BE2C (cell line): ENCODE measurements at places on chromosomes 16 and 17.
A peak's percentile ranks its signal among the peaks of the same experiment; 100 is the strongest.

DNA sequence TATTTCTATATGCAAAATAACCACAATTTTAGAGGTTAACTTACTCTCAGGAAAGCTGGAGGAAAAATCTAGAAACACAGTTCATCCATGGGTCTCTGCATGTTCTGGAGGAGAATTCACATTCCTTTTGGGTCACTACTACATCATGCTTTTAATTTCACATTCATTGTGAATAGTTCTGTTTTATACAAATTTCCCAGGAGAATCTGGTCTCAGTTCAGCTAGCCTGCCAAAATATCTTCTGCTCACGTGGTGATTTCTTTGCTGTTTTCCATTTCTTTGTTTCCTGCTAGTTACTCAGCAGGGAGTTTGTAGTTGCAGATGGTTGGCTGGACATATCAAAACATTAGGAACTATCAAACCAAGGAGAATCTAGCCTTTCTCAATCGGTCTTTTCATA, at the start of gene ABCA9:
Gene ABCA9, minus strand, starts transcription at position 106 of the 400 bp plus-strand sequence. CDS start 9,801 bp downstream, outside the sequence.
- DNase-seq, result no peak

GRCh38 chr16:74769586-74770190, 4.9 kb downstream of the FA2H start:
- no peak for DNase-seq

DNA sequence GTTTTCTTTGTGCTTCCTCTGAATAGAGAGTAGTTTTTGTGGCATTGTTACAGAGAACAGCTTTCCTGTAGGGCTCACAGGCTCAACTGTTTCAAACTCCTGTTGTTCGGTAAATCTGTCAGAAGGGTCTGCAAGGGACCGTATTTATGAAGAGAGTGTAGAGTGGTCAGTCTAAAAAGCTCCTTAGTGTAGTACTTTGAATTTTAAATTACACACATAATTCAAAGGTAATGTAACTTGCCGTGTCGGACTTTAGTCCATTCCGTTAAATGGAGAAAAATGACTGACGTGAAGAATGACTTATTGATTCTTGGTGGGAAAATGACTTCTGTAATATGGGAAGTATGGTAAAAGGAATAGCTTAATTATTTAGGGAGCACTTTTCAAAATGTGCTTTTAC, 190.9 kb downstream of the WWOX start:
- DNase-seq, result no peak

GRCh38 chr17:35879773-35880654, at the start of gene CCL5:
CCL5 (minus strand) TSS chr17:35880360.
- DNase-seq, result no peak

DNA sequence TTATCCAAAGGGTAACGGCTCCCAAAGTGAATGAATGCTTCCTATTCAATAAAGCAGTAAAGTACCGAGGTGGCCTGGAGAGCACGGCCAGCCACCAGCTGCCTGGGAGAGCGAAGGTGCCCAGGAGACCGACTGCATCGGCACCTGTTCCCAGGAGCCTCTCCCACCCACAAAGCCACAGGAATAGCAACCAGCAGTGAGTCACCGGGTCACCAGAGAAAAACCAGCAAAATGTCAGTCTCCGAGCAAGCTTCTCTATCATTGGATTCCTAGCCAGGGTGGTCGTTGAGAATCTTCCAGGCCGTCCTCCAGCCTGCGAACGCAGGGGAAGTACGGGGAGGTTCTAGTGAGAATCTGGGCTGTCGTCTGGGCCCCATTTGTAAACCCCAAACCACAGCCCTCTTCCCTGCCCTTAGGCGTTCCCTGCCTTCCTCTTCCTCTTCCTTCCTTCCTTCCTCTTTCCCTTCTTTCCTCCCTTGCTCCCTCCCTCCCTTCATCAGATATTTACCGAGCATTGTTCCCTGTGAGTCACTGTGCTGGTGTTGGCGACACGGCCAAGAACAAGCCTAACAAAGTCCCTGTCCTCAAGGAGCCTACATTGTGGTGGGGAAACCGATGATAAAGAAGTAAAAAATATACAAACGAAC, 114.6 kb downstream of the SLC39A11 start:
- DNase-seq, result no peak

DNA sequence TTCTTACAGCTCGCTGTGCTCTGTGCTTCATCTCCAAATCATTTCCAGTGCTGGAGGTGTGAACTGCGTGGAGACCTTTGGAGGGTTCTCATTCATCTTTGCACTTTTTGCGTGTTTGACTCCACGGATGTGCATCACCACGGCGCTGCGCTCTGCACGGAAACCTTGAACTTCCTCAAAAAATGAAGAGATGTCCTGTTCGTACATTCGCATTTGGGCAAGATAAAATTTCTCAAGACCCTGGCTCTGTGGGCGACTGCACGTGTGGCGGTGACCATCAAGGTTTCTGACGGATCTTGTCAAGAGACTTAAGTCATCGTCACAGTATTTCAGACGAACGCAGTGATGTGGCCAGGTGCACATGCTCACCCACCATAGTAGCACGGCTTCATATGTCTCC, 10.3 kb upstream of the PVALEF start:
- DNase-seq, result no peak

DNA sequence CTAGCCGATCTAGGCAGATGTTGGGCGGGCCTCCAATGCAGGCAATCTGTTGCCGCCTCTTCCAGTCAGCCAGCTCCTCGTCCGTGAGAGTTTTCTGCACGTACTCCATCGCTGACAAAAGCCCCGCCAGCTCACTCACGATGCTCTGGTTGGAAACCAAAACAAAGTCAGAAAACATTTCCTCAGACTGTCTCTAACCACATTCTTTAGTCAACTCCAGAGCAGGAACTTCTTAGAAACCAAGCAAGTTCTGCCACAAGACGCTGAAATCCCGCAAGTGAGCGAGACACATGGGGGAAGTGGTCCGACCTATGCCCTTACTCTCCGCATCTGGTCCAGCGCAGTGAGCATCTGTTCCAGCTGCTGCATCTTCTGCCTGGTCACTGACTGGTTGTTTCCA, 49.1 kb downstream of the STAT5A start:
- DNase-seq, result no peak

- DNase-seq, result no peak
Measured at GRCh38 chr17:75707079-75707571, 14.1 kb upstream of the ITGB4 start.

DNA sequence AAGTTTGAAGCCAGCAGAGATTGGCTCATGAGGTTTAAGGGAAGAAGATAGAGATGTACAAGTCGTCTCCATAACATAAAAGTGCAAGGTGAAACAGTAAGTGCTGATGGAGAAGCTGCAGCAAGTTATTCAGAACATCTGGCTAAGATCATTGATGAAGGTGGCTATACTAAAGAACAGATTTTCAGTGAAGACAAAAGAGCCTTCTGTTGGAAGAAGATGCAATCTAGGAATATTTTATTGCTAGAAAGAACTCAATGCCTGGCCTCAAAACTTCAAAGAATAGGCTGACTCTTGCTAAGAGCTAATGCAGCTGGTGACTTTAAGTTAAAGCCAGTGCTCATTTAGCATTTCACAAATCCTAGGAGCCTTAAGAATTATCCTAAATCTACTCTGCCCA, 26.0 kb downstream of the CCL4 start:
- no peak for DNase-seq

GRCh38 chr16:30417529-30418349, 10.3 kb downstream of the ZNF771 start:
- peak; percentile 92 for DNase-seq

- peak; percentile 3 for DNase-seq
Measured at GRCh38 chr17:83179811-83180210, 100.4 kb downstream of the METRNL start.

DNA sequence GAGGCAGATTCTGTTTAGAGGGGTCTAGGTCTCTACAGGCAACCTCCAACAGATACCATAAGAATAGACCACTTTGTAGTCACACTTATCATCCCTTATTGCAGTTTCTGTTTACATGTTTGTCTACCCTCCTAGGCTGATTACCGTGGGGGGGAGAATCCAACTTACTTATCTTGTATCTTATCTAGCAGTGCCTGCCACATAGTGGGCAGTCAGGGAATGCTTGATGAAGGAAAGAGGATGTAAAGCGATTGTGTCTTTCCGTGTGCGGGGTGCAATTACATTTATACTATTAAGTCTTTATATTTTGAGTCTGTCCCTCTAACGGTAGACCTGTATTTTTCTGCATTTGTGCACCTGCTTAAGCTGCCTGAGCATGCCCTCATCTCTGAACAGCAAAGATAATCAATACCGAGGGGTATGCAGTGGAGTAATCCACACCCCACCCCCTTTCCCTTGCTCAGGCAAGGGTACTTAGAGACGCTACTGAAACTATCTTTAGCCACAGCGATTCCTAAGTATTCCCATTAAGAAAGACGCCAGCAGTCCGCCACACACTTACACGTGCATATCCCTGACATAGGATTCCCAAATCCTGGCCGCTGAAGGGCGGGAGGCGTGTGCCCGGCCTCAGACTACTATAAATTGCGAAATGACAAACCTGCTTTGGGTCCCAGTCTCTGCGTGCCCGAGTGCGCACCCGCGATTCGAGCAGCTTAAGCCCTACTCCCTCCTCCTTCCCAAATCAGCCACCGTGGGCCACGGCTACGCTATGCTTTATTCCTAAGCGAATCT, 635 bp upstream of the AATF start:
- DNase-seq, result no peak

DNA sequence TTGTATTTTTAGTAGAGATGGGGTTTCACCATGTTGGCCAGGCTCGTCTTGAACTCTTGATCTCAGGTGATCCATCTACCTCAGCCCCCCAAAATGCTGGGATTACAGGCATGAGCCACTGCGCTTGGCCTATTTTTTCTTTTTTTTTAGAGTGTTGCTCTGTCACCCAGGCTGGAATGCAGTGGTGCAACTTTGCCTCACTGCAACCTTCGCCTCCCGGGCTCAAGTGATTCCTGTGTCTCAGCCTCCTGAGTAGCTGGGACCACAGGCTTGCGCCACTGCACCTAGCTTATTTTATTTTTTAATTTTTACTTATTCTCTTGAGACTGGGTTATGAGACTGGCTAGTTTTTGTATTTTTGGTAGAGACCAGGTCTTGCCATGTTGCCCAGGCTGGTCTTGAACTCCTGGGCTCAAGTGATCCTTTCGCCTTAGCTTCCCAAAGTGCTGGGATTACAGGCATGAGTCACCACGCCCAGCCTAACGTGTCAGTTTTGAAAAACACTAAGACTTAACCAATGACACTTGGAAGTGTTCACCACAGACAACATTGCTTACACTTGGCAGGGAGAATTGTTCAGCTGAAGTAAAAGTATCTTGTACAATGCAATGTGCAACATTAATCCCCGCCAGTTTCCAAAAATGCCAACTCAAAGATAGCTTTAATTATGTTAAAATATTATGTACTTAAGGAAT, 26.9 kb downstream of the ATAD5 start:
- DNase-seq, result no peak

- peak; percentile 13 for DNase-seq
Measured at GRCh38 chr17:71765437-71765836, 355.4 kb upstream of the SOX9 start.

DNA sequence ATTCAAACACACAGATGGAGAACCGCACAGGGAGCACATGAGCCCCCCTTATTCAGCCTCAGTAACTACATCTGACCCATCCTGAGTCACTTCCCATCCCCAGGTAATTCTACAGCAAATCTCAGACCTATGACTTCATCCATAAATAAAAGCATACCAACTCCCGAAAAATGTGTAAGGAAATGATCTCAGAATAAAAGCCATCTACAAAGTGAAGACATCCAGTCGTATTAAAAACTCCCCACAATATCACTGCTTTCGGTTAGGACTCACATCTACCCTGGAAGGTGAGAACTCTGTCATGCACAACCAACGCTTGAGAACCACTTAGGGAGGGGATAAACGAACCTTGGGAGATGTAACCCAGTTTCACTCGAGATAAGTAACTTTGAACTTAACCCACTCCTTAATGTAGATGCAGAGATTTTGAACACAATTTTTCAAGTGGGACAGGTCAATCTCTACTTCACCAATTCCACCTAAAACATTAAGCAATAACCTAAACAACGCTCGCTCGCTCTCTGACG, 1.3 kb downstream of the USP36 start:
- DNase-seq, result no peak

DNA sequence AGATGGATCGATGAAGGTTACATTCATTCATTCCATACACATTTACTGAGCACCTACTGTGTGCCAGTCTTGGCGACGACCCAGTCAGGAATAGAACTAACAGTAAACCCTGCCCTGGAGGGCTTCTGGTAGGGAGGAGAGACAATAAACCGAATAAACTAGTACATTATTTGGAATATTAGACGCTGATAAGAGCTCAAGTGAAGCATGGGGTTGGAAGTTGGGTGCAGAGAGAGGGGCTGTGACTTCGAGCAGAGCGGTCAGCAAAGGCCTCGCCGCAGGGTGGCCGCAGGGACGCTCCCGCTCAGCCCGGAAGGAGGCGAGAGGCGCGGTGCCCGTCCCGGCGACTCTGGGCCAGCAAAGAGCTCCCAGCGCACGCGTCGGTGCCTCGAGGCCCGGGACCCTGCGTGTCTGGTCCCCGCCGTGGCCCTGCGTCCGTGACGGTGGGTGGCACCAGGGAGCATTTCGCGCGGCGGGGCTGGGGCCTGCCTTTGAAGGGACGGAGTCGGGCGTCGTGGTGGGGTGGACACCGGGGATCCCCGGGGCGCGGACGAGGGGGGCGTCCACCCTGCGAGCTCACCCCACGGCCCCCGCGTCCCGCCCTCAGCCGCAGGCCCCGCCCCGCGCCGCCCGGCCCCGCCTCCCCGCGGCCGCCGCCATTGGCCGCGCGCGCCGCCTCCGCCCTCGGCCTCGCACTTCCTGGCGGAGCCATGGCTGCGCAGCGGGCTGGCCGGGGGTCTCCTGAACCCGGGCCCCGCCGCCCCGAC, at the start of gene KLHL36:
Gene KLHL36, plus strand, starts transcription at position 684 of the 767 bp plus-strand sequence. CDS start 2,357 bp downstream, outside the sequence.
- DNase-seq, result peak; percentile 62

DNA sequence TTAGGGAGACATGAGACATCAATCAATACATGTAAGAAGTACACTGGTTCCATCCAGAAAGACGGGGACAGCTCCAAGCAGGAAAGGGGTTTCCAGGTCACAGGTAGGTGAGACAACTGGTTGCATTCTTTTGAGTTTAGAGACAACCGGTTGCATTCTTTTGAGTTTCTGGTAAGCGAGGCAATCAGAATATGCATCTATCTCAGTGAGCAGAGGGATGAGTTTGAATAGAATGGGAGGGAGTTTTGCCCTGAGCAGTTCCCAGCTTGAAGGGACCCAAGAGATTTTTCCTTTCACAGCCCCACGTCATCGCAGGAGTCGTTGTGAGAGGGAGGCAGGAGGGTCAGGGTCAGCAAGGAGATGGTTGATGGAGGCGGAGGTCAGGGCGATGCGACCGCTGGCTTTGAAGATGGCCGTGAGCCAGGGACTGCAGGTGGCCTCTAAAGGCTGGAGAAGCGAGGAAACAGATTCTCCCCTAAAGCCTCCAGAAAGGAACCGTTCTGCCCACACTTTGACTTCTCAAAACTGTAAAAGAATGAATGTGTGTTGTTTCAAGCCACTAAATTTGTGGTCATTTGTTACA, 36.5 kb downstream of the IRF8 start:
- DNase-seq, result no peak

- peak; percentile 65 for DNase-seq
Measured at GRCh38 chr17:45052052-45052772, 780 bp upstream of the DCAKD start.
